ENCODE measurements at places on chromosomes 13 and 19.
A peak's percentile ranks its signal among the peaks of the same experiment; 100 is the strongest.

GRCh38 chr13:64420181-64420580 lies 2810.0 kb downstream of the PCDH9 start:
- DNase-seq, result peak; percentile 84

- peak; percentile 86 for DNase-seq
These were observed 10.3 kb upstream of the ZBTB32 start for GRCh38 chr19:35693835-35694599.

DNA sequence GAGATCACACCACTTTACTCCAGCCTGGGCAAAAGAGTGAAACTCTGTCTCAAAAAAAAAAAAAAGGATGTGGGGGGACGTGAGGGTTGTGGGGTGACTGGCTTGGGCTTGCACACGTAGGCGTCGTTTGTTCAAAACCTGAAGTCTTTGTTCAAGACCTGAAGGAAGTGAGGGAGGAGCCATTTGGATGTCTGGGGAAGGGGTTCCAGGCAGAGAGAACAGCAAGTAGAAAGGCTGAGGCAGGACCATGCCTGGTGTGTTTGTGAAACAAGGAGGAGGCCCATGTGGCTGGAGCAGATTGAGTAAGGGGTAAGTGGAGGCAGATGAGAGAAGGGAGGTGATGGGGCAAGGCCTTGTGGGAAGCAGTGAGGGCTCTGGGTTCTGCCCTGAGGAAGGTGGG lies 27.8 kb downstream of the PIN1 start:
- no peak for DNase-seq

- DNase-seq, result no peak
These were observed 3.0 kb upstream of the TNNT1 start for GRCh38 chr19:55152017-55152416.

DNA sequence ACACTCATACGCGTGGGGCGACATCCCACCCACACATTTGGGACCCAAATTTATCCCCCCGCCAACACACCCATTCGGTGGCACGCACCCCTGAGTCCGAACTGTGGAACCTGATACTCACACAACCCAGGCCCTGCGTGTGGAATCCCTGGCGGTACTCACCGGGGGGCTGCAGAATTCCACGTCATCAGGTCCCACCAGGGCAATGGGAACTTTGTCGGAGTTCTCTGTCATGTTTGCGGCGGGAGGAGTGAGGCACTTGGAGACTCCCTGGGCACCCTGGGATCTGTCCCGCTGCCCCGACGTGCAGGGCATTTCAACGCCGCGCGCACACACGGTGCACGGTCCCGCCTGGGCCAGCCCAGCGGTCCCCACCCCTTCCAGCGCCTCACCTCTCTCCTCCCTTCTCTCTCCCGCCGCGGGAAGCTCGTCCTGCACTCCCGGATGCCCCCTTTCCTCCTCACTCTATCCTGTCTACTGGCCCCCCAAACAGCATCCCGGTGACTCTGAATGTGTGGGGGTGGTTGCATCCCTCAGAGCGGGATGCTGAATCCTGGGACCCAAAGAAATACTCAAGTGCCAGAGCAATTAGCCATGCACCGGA lies at the start of gene CNMD:
TSS of gene CNMD (minus strand) at position 353 of the 604 bp plus-strand sequence. CDS start at position 234, 119 bp downstream.
- no peak for DNase-seq

DNA sequence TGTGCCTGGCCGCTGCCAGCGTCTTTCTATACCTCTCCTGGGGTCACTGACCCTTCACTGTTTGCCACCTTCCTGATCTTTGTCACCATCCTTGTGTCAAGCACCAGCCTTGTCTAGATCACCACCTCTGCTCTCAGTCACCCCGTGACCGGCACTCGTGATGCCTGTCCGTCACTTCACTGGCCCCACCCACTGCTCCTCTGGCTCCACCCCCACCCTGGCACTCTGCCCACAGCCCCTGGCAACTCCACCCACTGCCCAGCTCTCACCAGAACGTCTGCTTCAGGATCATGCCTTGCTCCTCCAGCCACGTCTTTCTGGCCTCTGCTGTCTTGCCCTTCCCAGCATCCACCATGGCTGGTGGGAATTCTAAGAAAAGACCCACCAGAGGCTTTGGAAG lies 24.8 kb upstream of the PLA2G4C start:
- no peak for DNase-seq

GRCh38 chr19:54708781-54709180 lies 15.5 kb upstream of the KIR3DL3 start:
- peak; percentile 81 for DNase-seq

GRCh38 chr19:52786078-52786463 lies 520 bp downstream of the ZNF600 start:
- no peak for DNase-seq

GRCh38 chr19:53908106-53908934 lies 758 bp upstream of the CACNG7 start:
- peak; percentile 12 for DNase-seq

DNA sequence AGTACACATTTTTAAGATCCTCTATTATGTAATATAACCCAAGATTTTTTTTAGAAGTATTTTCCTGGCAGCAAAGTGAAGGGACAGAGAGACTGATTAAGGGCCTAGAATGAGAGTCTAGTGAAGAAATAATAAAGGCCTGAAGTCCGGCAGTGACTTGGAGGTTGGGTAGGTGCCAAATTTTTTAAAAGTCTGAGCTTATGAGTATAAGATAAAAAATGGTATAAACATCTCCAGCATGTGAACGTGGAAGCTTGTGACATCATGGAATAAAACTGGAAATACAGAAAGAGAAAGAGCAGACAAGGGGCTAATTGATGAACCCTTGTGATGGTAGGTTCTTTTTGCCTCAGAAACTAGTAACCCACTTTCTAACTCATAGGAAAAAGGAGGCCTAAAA lies 174.6 kb downstream of the SUCLA2 start:
- no peak for DNase-seq

GRCh38 chr13:37319031-37319443 lies 213.6 kb upstream of the CSNK1A1L start:
- no peak for DNase-seq

All from NCI-H1105 treated with DMSO at 0.1 percent for 48 hours (cell line).